NCI-H82 (cell line): ENCODE measurements at places on chromosomes 13 and 19.

DNA sequence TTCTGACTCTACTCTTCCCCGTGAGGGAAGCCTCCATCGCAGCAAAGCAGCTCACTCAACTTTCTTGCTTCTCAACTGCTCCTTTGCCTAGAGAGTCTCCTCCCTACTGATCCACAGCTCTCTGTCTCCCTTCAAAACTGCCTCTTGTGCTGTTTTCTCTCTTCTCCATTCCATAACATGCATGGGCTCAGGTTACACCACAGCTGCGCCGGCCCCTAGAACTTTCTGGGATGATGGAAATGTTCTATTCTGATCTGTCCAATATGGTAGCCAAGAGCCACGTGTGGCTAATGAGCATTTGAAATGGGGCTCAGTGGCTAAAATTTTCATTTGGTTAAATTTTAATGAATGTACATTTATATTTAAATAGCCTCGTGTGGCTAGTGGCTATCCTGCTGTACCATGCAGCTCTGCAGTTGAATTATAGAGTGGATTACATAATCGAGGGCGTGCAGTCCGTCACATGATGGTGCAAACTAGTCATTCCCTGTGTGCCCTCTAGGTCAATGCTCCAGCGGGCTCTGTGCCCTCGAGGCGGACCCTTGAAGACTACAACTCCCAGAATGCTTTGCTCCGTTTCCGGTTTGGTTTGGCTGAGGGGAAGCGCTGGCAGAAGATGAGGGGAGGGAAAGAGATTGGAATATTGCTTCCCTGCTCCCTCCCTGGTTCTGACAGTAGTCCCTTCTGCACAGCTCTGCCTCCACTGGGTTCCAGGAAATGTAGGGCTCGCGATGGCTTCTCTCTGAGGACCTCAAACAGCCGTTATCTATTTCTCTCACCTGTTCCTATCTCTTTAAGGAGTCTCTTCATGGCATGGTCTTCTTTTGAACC, 109.8 kb downstream of the CACNA1A start:
- DNase-seq: peak; percentile 69

GRCh38 chr19:54172471-54173358, at the start of gene TMC4:
TSS of gene TMC4 (minus strand) at chr19:54173160. CDS start at chr19:54173117, 43 bp downstream.
- DNase-seq: peak; percentile 34

DNA sequence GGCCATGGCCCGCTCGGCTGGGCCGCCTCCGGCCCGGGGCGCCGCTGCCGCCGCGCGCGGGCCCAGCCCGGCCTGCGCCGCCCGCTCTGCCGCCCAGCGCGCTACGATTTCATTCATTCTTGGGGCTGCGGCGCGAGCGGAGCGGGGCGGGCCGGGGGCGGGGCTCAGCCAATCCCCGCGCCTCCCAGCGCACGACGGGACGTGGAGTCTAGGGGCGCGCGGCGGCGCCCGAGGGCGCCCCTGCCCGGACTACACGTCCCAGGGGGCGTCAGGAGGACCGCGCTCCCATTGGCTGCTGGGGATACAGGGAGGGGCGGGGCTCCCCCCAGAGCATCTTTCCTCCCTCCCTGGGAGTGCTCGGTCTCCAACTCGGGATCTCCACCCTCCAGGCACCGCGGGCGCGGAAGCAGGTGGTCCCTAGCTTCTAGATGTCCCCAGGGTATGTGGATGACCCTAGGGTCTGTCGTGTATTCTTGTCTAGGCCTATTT, 5.6 kb upstream of the DPF1 start:
- DNase-seq: peak; percentile 98

DNA sequence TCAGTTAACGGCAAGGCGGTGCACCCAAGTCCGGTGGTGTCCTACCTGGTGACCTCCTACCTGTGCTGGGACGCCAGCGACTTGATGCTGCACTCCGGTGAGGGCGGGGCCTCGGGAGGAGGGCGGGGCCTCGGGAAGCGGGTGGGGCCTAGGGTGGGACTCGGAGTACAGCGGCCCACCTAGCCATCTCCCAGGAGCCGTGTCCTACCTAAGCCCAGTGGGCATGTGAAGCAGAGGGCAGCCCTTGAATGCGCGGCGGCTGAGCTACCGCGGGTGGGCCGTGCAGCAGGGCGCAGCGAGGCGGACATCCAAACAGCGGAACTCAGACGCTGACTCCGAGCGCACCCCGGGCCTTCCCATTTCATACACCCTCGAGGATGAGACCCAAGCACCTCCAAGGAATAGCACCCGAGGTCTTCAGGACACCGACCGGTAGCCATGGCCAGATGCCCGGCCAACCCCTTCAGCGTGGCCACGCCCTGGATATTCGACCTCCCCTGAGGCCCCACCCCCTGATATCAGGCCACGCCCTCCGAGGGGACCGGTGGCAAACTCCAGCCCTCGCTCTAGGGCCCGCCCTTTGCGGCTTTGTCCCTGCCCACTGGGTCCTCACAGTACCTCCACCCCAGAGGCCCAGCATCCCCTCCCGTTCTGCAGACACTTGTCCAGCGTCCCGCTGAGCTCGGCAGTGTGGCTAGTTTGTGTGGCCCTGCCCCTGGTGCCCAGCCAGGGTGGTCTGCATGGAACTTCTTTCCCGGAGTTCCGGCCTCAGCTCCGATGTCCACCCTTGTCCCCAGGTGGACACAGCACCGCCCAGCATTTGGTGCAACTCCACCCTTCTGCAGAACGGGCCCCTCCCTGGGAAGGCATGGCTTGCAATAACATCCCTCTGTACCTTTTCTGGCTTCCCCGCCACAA, 5.4 kb downstream of the KLK1 start:
- peak; percentile 67 for DNase-seq

GRCh38 chr19:42512743-42513304, 15.5 kb downstream of the CEACAM1 start:
- DNase-seq: no peak

DNA sequence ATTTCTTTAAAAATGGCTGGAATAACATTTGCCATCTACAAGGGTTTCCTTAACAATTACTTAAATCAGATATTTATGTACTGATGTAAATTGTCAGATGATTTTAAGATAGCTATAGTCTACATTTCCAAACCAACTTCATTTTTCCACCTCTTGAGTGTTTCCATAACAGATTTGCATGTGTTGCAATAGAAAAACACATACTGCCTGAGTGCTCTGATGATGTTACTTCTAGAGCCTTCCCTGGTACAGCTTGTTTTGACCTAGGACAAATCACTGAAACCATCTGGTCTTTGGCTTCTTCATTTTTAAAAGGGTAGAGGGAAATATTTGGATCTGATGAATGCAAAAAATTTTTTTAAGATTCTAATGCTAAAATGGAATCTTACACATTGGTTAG, 245.9 kb downstream of the PCDH9 start:
- no peak for DNase-seq

DNA sequence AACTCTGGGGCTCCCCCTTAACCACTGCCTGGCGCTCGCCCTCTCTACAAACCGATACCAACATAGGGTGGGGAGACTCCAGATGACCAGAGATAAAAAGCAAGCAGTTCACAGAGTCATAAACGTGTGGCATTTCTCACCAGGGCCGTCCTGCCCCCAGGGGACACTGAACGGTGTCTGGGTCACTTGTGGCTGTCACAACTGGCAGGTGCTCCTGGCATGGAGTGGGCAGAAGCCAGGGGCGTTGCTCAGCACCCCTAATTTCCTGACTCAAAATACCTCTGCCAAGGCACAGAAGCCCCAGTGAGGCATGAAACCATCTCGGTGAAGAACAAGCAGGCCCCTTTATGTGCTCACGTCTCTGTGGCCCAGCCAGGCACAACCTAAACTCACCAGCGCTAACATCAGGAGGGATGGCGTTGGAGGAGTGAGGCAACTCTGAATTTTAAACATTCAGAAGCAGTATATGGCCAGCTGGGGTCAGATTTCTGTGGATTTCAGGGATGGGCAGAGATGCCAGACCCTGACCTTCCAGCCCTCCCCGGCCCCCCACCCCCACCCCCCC, 1.8 kb downstream of the PIP5K1C start:
- no peak for DNase-seq

DNA sequence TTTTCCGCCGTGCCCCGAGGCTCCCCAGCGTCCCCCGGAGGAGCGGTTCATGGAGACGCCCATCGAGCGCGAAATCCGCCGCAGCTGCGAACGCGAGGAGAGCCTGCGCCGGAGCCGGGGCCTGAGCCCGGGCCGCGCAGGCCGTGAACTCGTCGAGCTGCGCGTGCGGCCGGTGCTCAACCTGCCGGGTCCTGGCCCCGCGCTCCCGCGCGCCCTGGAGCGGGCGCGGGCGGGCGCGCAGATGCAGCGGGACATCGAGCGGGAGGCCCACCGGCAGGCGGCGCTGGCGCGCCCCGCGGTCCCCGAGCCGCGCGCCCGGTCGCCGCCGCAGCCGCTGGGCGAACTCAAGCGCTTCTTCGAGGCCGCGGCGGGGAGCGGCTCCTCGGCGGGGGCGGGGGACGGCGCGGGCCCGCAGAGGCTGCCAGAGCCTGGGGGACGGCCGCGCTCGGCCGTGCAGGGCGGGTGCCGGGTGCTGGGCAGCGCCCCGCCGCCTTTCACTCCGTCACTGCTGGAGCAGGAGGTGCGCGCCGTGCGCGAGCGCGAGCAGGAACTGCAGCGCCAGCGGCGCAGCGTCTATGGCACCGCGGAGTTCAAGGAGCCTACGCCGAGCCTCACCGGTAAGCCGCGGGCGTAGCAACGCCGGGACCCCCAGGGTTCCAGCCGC, 807 bp downstream of the MISP3 start:
- DNase-seq: peak; percentile 86

DNA sequence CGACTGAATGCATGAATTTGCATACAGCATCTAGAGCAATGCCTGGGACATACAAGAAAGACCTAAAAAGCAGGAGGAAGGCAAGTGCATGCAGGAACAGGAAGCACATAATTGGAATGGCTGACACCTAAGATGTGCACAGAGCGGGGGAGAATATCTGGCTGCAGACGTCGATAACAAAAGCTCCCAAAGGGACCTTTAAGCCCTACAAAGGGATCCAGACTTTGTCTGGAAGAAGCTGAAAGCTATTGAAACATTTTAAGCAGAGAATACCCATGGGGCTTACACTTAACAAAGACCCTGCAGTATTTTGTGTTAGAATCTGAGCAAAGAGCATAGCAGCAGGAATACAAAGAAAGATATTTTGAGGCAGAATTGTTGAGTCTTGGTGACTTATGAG, 107.4 kb upstream of the CLDN10 start:
- DNase-seq: peak; percentile 26

GRCh38 chr19:35828692-35829301, 16.2 kb upstream of the PRODH2 start:
- no peak for DNase-seq

GRCh38 chr13:93942016-93942415, 537.5 kb downstream of the DCT start:
- no peak for DNase-seq

DNA sequence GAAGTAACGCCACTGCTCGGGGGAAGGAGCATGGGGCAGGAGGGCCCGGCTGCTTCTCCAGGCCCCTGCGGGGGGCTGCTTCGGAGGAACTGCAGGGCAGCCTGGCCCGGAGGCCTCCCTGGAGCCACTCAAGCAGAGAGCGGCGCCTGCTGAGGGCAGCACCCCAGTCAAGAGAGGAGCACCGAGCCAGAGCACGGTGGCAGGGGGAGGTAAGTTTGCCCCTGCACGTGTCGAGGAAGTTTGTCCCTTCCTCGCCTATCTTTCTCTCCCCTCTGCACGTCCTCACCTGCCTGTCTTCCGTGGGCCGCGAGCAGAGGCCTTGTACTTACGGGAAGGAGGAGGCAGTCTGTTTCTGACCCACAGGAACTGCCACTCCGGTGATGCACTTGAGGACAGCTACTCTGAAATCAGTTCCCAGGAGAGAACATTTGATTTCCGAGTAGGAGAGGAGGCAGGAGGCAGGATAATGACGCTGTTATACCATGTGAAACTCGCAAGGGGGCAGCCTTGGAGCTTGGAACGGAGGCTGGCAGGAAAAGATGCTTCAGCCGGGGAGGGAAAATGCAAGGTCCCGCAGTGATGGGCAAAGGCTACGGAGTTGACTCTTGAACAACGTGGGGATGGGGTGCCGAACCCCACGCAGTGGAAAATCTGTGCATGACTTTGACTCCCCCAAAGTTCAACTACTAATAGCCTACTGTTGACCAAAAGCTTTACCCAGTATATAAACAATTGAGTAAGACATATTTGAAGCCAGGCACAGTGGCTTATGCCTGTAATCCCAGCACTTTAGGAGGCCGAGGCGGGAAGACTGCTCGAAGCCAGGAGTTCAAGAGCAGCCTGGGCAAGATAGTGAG, 5.0 kb downstream of the FFAR1 start:
- peak; percentile 78 for DNase-seq

DNA sequence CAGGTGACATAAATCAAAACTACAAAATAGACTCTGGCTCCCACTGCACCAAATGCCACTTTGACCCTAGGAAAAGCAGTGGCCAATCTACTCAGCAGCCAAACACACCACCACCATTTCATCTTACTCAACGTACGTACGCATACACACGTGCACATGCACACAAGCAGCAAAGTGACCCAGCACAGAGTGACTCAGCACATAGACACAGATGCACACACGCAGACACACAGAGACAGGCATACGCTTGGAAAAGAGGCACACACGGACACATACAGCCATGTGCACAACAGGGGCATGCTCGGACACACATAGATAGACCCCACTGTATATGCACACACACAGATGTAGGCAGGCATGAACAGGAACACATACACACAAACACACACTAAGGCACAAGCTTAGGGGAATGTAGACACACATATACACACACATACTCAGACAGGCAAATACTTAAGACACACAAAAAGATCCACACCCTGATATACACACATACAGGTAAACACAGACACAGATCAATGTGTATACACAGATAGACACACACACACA, 37.3 kb downstream of the PEPD start:
- no peak for DNase-seq

- no peak for DNase-seq
Observed at GRCh38 chr13:92270990-92271389, 872.6 kb downstream of the GPC5 start.

DNA sequence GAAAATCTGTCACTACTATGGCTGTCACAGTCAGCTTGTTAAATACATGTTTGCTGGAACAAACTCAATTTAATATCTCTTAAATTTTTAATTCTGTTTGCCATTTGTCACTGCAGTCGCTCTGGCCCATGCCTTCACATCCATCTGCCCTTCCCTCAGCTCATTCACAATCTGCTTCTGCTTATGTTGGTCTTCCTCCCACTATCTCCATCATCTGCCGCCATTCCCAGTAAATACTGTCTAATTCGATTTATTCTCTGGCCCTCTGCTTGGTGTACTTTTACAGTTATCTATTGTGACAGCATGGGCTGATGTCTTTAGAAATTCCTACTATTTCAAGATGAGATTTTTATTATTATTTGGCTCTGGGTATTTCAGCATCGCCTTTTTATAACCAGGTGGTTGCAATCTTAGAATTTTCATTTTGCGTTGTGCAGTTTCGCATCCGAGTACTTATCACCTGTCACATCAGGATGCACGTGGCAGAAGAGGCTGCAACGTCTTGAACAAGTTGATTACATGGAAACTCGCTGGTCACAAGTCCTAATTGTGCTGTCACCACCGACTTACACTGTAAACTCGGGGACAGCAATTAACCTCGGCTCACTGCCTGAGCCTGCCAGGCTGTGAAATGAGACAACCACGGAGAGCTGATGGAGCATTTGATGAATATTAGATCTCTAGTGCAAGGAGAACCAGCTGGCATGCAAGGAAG, 158.4 kb downstream of the MYO16 start:
- DNase-seq: peak; percentile 66
